ENCODE measurements at places on chromosomes 3 and 15. TPM values are rescaled to one million over a fixed set of nuclear protein-coding genes. Genes with fewer than 3 reads are reported as not detected.

The PLS1 gene
- total RNA-seq: 12.5 TPM

The CCDC71 gene
- total RNA-seq: 22.6 TPM

The SCAANT1 gene
- not detected for total RNA-seq

The SLC15A2 gene
- total RNA-seq: not detected

- no peak overlapping the region for H3K4me3 ChIP-seq
- no peaks in the 10 kb centered on the region for H3K36me3 ChIP-seq
- no peak overlapping the region for H3K27ac ChIP-seq
Observed at GRCh38 chr3:23430781-23431398, 227.8 kb downstream of the UBE2E2 start.

- DNase-seq: no peak
- H3K27ac ChIP-seq: no peak overlapping the region
- no peaks in the 10 kb centered on the region for H3K4me1 ChIP-seq
- H3K36me3 ChIP-seq: no peaks in the 10 kb centered on the region
- no peaks in the 10 kb centered on the region for H3K27me3 ChIP-seq
Observed at GRCh38 chr3:132079147-132079546, 44.3 kb upstream of the CPNE4 start.

GRCh38 chr15:48361685-48362084, 30.5 kb downstream of the DUT start:
- no peaks in the 10 kb centered on the region for H3K27me3 ChIP-seq
- H3K27ac ChIP-seq: no peak overlapping the region
- H3K36me3 ChIP-seq: no peaks in the 10 kb centered on the region
- H3K4me3 ChIP-seq: no peak overlapping the region
- H3K4me1 ChIP-seq: peaks cover 8% of the 10 kb centered on the region
- no peak for DNase-seq

- no peak for DNase-seq
- no peak overlapping the region for H3K27ac ChIP-seq
- H3K4me3 ChIP-seq: no peak overlapping the region
- no peaks in the 10 kb centered on the region for H3K27me3 ChIP-seq
- H3K4me1 ChIP-seq: no peaks in the 10 kb centered on the region
Observed at GRCh38 chr3:141930801-141931200, 54.4 kb downstream of the ATP1B3 start.

DNA sequence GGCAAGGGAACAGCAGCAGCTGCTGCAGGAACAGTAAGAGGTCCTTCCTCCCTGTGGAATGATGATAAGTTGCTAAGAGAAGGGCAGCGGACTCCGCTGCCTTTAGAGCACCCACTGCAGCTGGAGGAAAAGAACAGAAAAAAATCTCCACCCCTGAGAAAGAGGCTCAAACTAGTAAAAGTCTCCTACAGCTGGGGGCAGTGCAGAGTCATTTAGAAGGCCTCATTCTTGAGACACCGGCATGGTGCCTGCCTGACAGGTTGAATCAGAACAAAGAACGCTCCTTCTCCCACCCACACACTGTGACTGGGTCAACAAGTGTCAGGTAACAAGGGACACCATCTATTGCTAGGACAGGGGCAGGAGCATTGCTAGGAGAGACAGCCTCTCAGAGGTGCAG, 188.4 kb downstream of the ABHD5 start:
- no peak overlapping the region for H3K27ac ChIP-seq
- DNase-seq: peak; percentile 31
- no peaks in the 10 kb centered on the region for H3K27me3 ChIP-seq
- H3K36me3 ChIP-seq: no peaks in the 10 kb centered on the region
- H3K4me1 ChIP-seq: peaks cover 13% of the 10 kb centered on the region

GRCh38 chr3:108590460-108590859, 938 bp downstream of the DZIP3 start:
- no peaks in the 10 kb centered on the region for H3K36me3 ChIP-seq
- no peak overlapping the region for H3K27ac ChIP-seq
- H3K27me3 ChIP-seq: no peaks in the 10 kb centered on the region
- H3K4me1 ChIP-seq: peaks cover 5% of the 10 kb centered on the region
- DNase-seq: peak; percentile 24
- peak overlapping the region; percentile 75 for H3K4me3 ChIP-seq

DNA sequence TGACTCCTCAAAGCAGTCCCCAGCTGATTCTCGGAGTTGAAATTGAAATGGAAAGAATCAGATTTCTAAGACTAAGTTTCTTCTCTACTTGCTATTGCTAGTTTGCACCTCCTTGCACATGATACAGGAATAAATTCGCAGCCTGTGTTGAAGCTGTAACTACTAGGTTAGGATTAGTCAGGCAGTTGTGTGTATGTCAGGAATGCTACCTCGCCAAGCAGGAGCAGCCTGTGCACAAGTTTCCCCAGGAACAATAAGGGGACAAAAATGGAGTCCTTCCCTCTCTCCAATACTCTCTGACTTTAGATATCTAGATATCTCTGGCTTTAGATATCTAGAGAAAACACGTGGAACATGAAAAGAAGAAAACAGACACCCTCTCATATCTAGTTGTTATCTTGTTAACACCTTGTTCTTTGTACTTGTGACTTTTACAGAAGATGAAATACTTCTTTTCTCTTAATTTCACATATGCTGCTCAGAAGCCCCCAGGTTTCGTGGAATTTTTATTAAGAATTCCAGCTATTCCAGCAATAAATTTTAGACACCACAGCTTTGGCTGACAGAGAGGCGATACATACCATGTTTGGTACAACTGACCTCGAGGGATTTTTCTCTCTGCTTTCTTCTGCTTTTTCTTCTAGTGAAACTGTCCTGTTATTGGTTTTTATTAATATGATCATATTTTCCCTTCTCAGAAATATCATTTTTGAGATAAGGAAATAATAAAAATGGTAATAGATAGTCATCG, 56.1 kb upstream of the CMSS1 start:
- H3K36me3 ChIP-seq: no peaks in the 10 kb centered on the region
- H3K27me3 ChIP-seq: no peaks in the 10 kb centered on the region
- no peak for DNase-seq
- no peak overlapping the region for H3K4me3 ChIP-seq
- H3K27ac ChIP-seq: no peak overlapping the region

DNA sequence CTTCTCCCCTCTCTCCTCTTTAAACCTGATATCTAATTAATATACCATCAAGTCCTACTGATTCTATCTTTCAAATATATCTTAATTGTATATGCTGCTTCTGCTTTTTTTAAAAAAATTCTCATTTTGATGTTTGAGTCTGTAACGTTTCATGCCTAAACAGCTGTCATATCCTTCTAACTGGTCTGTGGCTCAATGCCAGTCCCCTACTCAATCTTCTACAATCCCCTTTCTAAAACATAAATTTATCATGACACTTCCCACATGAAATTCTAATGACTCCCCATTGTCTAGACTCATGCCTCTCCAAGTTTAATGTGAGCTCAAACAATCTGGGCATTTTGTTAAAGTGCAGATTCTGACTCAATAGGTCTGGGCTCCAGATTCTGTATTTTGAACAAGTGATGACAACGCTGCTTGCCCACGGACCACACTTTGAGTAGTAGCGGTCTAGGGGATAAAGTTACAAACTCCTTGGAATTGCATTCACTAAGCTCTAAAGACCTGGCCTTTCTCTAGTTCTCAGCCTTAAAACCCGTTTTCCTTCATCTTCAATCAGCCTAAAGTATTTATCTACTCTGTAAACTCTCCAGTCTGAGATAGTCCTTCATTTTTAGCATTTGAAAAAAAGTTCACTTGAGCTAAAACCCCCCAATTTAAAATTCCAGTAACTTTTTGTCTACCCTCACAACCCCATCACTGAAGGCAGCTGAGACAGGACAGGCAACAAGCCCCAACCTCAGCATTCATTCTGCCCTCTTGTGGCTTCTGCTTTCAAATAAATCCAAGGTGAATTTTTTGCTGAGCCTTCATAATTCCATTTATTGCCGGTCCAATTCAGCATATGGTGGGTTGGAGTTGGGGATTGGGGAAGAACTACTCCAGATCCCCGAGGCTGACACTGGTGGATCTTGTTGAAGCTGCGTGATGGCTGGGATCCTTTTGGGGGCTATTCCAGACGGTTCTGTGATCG, 88.1 kb upstream of the THRB start:
- H3K4me3 ChIP-seq: no peak overlapping the region
- H3K27me3 ChIP-seq: no peaks in the 10 kb centered on the region
- DNase-seq: no peak
- H3K4me1 ChIP-seq: no peaks in the 10 kb centered on the region
- no peaks in the 10 kb centered on the region for H3K36me3 ChIP-seq

DNA sequence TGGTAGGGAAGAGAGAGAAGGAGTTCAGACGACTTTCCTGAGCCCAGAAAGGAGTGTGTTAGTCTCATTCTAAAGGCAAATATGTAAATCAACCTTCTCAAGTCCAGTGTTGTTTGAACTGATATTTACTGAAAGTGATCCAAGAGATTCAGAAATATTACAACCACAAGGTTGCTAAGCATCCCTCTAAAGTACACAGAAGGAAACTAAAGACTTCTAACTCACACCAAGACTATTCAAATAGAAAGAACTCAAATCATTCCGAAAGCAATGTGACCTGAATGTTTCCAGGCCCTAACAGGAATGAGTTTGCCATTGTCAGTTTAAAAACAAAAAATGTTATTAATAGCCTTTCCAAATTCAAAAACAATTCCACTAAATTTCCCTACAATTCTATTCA, 56.9 kb upstream of the VGLL3 start:
- no peak for DNase-seq
- no peak overlapping the region for H3K27ac ChIP-seq
- no peaks in the 10 kb centered on the region for H3K27me3 ChIP-seq
- H3K36me3 ChIP-seq: no peaks in the 10 kb centered on the region
- no peaks in the 10 kb centered on the region for H3K4me1 ChIP-seq

- no peak overlapping the region for H3K27ac ChIP-seq
- DNase-seq: no peak
- H3K36me3 ChIP-seq: no peaks in the 10 kb centered on the region
- H3K4me1 ChIP-seq: no peaks in the 10 kb centered on the region
- no peaks in the 10 kb centered on the region for H3K27me3 ChIP-seq
Observed at GRCh38 chr3:171525437-171525836, 65.2 kb upstream of the TNIK start.

- H3K4me3 ChIP-seq: no peak overlapping the region
- DNase-seq: no peak
- H3K4me1 ChIP-seq: no peaks in the 10 kb centered on the region
- no peaks in the 10 kb centered on the region for H3K27me3 ChIP-seq
- no peaks in the 10 kb centered on the region for H3K36me3 ChIP-seq
Observed at GRCh38 chr3:86814321-86814720, 176.6 kb downstream of the VGLL3 start.

Measured in stomach (tissue), 19 donors.